Stromal cell of bone marrow (primary cell): ENCODE measurements at places on chromosomes 7 and 10.

DNA sequence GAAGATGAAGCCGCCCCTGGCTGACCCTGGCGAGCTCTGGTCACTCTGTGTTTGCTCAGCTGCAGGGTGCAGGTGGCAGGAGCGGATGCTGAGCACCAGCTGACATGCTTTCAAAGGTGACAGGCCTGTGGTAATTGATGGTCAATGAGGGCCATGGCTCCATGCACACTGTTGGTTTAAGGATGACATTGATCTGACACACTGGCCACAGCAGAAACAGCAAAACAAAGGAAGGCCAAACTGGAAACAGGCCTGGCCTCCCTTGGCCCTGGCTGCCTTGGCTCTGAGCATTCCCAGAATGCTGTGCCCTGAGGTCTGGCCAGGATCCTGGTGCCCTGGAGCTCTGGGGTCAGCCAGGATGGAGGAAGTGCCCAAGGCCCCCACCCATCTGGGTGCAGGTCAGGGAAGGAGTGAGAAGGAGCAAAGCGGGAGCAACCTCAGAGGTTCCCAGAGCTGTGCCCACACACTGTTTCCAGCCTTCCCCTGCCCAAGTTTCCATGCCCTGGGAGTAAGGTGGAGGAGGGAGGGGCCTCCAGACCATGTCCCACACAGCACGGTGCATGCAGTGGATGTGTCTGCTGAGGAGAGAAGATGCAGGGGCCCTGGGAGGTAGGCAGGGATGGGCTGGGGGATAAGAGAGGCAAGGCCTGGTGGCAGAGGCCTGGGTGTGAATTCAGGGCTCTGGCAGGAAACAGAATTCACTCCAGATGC lies 302.2 kb downstream of the RPS24 start:
- peak; percentile 91 for DNase-seq

- no peak for DNase-seq
These were observed 84.9 kb upstream of the ZNF716 start for GRCh38 chr7:57364933-57365710.

DNA sequence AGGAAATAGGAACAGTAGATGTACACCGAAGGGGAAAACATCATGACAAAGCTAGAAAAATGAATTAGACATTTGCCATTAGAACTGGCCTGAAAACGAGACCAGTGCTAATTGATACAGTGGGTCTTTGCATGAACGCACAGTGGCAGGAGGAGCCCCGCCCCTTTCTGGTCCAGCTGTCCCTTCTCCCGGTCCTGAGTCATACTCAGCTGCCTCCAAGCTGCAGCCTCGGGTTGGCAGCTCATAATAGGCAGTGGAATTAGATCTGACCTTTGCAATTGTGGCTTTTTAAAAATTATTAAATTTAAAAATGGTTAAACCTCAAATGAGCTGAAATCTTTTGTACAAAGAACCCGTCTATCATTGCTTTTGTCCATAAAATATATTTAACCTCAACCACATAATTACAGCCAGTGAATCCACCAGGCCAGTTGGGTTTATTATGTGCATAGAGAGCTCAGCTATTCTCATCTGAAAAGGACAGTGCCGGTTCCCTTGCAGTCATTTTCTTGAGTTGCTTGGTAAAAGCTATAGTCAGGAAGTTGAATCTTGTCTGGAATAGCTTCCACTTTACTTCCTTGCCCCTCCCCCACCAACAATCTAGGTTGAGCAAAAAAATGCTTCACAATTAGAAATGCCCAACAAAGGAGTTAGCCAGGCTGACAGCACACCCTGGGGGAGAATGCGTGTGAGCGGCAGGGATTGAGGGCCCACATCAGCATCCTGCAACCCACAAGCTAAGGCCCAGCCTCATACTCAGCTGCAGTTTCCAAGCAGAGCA lies 147.1 kb downstream of the BUB3 start:
- DNase-seq = peak; percentile 43

DNA sequence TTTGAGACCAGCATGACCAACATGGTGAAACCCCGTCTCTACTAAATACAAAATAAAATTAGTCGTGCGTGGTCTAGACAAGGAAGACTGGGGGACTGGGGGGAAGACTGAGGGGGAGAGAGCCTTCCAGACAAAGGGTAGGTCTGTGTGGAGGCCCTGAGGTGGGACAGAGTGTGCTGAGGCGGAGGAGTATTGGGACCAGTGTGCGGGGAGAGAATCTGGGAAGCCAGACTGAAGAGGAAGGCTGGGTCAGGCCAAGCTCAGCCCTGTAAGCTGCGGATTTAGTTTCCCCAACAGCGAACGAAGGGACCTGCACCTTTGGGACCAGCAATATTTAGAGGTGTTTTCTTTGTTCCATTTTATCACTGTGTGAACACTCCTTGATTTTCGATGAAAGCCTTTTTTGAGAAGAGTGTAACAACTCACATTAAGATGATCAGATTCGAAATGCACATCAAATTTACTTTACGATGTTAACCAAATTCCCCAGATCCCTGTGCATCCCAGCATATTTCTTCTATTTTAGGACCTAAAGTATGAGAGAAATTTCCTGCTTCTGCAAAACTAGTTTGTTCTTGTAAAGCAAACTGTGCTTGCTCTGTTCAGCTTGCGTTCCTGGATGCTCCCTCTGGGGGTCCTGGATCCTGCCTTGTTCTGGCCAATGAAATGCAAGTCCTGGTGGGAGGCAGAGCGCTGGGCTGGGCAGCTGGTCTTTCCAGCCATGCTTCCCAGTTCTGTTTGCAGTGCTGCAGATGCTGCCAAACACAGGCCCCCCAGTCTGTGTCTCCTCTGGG lies 39.4 kb downstream of the PLAU start:
- no peak for DNase-seq

DNA sequence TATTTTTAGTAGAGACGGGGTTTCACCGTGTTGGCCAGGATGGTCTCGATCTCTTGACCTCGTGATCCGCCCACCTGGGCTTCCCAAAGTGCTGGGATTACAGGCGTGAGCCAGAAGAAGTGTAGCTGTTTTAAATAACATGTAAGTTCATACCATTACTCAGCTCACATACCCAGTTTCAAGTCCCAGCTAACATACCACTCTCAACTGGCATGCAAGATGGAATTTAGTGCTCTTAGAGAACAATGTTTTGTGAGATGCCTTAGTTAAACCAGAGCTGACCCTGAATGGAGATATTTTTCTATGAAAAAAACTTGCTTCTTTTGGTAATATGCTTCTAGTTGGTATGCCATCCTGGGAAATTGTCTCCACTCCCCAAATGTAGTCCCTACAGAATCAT lies 37.3 kb downstream of the HBP1 start:
- no peak for DNase-seq

- DNase-seq = peak; percentile 87
These were observed 28.4 kb downstream of the TMEM130 start for GRCh38 chr7:98841179-98841997.

DNA sequence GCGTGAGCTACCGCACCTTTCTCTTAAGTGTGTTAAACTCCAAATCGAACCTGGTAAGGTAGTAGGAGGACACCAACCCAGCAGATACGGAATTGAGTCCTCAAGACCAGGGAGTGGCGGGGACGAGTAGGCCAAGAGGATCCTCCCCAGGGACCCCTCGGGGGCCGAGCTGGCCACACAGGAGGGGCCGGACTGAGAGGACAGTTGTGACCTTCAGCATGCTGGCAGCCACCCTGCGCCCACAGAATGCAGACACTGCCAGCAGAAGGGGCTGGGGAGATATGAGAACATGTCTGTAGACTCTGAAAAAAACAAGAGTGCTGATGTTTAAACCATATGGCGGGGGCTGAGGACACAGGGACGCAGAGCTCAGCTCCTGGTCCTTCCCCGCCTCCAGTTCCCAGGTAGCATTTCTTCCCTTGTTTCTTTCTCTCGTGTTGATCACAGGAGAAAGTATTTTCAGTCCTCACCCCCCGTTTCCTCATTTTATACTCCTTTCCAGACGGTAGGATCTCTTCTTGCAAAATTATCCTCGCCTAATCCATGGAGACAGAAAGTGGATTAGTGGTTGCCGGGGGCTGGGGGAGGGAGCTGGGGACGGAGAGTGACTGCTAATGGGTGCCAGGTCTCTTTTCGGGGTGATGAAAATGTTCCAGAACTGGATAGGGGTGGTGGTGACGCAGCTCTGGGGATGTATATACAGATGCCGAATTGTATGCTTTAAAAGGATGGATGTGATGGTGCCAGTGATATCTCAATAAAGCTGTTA lies 11.5 kb upstream of the UNCX start:
- no peak for DNase-seq
